ENCODE measurements at places on chromosomes 3 and 15.
A peak's percentile ranks its signal among the peaks of the same experiment; 100 is the strongest.

- DNase-seq, result no peak
These were observed 23.1 kb downstream of the CD47 start for GRCh38 chr3:108067768-108068167.

DNA sequence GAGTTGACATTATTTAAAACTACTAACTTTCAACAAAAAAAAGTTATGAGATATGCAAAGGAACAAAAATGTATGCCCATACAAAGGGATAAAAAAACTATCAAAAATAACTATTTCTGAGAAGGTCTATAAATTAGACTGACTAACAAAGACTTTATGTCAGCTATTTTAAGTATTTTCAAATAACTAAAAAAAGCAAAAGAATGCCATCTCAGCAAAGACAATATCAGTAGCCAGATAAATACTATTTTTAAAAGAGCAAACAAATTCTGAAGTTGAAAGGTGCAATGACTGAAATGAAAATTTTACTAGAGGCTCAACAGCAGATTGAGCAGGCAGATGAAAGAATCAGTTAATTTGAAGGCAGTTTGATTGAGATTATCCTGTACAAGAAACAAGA, 3.6 kb upstream of the STRIT1 start:
- DNase-seq, result no peak

GRCh38 chr15:54011656-54012055, 33.4 kb downstream of the UNC13C start:
- peak; percentile 75 for DNase-seq

GRCh38 chr15:29476503-29477080, 207.0 kb upstream of the NSMCE3 start:
- no peak for DNase-seq

- DNase-seq, result no peak
These were observed 923.1 kb downstream of the CADM2 start for GRCh38 chr3:85881833-85882393.

DNA sequence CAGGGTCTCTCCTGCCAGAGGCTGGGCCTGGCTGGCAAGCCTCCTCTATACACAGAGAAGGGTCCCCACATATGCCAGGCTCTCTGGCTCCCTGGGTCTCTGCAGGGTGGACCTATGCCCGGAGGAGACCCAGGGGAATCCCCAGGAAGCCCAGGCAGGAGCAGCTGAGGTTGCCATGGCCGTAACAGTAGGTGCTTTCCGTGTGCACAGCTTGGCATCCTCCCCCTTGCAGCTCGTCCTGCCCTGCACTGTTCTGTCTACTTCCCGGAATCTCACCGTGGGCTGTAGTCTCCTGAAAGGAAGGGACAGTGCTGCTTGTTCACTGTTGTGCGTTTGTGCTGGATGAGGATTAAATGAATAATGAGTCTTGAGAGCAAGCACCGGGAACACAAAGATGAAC, 47.8 kb downstream of the DAPK2 start:
- no peak for DNase-seq

DNA sequence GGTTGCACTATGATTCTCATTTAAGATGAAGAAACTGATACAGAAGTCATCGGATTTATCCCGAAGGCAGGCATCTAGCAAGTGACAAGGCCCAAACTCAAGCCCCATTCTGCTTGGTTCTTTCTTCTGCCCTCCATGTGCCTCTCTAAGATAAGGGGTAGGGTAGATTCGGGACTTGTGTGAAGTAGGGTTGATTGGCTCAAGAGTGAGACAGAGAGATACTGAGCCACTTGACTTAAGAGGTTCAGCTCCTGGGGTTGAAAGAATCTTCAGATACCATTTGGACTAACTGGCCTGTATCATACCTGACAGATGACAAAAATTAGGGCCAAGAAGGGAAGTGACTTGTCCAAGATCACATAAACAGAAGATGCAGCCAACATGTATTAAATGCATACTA, 891 bp downstream of the RFT1 start:
- no peak for DNase-seq

DNA sequence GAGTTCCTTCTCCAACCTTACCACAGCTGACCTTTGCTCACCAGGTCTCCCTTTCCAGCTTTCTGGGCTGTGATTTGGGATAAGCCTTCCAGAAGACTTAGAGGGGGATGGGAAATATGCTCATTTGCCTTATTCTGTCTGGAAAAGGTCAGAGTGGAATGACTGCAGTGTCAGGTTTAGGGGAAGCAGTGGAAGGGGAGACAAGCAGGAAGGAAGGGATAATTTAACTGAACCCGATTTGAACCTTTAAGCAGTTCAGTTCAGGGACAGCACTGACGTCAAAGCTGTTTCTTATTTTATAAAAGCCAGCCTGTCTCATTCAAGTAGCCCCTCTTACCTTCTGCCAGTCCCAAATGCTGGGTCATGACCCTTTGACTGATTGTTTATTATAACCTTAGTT, 418.4 kb upstream of the RARB start:
- no peak for DNase-seq

DNA sequence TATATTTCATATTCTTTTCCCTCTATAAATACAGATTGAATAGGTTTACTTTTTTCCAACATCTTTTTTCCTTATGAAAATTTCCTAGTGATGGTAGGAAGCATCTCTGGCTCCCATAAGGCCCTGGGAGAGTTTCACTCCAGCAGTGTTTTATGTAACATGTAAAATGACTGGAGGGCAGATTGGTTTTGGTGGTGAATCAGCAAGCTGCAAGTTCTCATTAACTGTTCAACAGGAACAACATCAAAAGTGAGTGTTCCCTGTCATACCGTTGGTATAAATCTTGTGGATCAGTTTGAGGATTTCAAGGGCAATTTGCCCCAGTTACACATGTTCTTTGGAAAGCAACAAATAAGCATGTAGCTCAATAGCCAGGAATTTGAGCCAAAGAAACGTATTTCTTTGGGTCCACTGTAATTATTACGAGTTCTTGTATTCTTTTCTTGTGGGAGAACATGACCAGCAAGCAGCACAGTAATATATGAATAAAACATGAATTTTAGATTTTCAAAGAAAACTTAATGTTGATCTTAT, 345.7 kb downstream of the SV2B start:
- DNase-seq, result no peak

GRCh38 chr15:99561476-99562230, 4.1 kb upstream of the MEF2A start:
- no peak for DNase-seq

DNA sequence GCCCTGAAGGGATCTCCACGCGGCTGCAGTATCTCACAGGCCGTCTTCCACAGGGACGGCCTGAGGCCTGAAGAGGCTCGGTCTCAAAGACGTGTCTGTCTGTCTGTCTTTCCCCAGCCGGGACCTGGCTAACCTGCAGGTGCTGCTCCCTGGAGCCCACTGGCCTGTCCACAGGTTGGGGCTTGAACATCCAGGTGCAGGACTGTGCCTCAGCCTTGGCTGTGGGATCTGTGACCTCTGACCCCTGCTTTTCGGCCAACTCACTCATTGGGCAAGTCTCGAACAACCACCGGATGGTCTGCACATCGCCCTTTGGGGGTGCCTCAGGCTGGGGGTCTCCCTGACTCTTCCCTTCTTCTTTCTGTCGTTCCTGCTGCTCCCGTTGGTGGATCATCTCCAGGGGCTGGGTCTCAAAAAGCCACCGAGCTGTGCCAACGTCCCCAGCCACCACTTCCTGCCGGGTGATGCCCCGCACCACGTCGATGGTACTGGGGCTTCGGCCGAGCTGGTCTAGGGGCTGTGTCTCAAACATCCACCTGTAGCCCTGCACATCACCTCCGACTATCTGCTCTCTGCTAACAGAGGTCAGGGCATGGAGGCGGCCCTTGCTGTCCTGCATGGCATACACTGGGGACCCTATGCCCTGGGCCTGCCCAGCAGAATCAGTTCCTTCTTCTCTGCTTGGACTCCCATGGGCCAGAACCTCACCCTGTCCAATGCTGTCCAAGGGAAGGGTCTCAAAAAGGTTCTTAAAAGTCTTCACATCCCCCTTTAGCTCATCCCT, 4.8 kb downstream of the XIRP1 start:
- DNase-seq, result no peak

- DNase-seq, result no peak
These were observed 67.2 kb downstream of the SQOR start for GRCh38 chr15:45702041-45702440.

- no peak for DNase-seq
These were observed 35.7 kb upstream of the APEH start for GRCh38 chr3:49638445-49638844.

GRCh38 chr3:23157331-23157730, 45.8 kb upstream of the UBE2E2 start:
- DNase-seq, result no peak

- peak; percentile 19 for DNase-seq
These were observed 45.1 kb upstream of the AMOTL2 start for GRCh38 chr3:134419214-134419959.

GRCh38 chr3:186938716-186939115, 8.4 kb downstream of the ST6GAL1 start:
- DNase-seq, result no peak

DNA sequence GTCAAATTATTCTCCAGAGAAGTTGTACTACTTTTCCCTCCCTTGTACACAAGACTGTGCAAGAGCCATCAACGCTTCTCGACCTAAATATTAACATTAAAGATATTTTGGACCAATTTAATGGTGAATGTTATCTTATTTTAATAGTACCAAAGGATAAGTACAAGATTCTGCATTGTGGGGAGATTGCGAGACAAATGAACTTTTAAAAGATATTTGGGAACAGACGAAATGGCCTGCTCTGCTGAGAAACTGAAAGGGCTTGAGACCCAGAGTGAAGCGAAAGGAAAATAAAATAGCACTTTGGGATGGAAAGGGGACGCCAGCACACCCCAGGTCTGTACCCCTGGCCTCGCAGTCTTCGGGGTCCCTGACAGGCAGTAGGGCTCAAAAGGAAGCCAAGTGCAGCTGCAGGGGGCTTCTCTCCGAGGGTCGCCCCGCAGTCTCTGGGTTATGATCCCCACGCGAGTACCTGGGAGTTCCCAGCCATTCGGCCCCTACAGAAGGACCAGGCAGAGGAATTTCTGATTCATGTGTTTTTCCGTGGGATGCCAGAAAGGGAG, 97.6 kb upstream of the VGLL3 start:
- DNase-seq, result no peak

Measured in NCI-H345 (cell line).